ENCODE measurements at places on chromosomes 16 and 17.

- DNase-seq: no peak
These were observed 1.1 kb upstream of the FASN start for GRCh38 chr17:82098939-82099763.

GRCh38 chr17:68460715-68461114, 3.4 kb upstream of the WIPI1 start:
- DNase-seq: no peak

DNA sequence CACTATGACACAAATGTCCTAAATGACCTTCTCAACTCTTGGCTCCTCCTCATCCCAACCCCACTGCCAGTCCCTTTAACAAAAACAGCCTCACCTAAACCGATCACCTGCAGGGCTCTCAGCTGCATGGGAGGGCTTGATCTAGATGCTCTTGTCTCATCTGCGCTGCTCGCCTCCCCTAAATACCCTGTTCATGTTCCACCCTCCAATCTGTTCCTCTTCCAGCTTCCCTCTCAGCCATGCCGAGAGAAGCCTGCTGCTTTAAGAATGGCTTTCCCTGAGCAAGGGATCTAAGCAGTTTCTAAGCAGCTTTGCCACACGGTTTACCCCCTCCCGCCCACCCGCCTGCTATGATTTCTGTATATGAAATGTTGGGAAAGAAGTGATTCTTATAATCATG, 23.7 kb downstream of the PIPOX start:
- no peak for DNase-seq

DNA sequence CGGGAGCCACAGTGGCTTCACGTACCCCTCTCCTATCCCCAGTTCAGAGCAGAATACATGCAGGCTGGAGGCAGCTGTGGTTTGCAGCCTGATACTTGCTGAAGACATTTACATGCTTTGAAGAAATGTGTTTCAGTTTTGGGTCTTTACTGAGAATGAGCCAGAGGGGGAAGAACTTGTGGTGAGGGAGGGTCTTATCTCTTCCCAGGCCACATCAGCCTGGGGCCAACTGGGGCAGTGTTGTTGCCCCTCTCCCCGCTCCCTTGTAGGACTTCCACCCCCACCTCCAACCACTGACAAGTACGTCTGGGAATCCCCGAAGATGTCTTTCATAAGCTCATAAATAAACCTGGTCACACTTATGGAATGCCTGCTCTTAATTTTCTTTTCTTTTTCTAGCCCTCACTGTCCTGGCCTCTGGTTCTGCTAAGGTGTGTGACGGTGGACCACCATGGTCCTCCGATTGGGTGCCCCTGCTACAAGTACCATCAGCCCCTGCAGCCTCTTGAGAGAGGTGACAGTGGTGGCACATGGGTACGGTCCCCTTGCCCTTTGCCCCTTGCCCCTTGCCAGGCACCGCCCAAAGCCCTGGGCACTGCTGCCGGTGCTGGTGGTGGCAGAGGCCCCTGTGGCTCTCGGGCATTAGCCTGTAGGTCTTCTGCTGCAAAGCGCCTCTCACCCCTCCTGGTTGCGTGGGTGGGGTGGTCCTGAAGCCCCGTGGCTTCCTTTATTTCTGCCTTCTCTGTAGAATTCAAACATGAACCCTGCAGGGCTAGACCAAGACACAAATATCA, 144.8 kb upstream of the RPH3AL start:
- DNase-seq: no peak

GRCh38 chr17:27647765-27648164, 16.8 kb downstream of the LGALS9 start:
- no peak for DNase-seq

- DNase-seq: no peak
These were observed 9.8 kb upstream of the TNRC6C start for GRCh38 chr17:77948690-77949114.

DNA sequence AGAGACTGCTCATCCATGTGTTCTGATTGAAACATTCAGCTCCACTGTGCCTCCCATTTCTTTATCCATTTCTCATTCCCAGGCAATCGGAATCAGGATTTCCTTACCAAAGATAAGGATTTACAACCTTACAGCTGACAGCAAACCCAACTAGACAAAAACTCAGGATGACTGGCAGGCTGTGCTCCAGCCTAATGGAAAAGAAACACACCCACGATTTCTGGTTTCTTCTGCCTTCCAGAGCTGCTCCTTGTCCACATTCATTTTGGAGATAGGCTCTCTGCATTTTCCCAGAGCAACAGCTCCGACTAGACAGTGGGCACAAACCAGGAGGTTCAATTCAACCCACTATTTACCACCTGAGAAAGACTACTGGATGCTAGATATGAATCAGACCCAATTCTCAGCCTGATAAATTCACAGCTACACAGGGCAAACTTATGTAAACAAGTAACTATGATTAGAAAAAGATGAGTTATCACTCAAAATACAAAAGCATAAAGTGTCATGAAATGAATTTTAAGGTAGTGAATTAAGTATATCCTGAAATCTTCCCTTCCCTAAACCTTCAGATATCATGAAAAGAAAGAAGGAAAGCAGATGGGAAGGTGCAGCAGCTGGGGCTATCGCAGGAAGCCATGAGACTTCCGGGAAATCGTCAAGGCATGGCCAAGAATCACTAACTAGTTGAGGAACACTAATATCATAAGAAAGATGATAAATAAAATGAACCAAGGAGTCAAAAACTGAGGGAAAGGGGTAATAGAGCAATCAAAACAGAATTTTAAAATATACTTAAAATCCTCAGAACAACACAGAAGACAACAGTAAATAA, 44.8 kb upstream of the CLEC18B start:
- DNase-seq: no peak

DNA sequence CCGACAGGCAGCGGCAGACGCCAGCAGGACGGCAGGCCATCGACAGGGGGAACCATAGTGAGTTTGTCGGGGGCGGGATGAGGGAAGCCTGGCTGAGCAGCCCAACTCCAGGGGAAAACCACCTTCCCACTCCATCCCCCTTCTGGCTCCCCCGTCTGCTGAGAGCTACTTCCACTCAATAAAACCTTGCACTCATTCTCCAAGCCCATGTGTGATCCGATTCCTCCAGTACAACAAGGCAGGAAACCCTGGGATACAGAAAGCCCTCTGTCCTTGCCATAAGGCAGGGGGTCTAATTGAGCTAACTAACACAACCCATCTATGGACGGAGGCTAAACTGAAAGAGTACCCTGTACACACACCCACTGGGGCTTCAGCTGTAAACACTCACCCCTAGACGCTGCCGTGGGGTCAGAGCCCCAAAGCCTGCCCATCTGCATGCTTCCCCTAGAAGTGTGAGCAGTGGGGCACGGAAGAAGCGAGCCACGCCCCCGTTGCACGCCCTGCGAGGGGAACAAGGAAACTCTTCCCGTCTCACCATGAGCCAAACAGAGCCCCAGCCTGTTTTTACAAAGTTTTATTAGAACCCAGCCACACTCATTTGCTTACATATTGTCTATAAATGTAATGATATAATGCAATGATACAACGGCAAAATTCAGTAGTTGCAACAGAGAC, 4.1 kb downstream of the KRTAP29-1 start:
- DNase-seq: no peak

GRCh38 chr17:4788807-4789700, at the start of gene GLTPD2:
TSS of gene GLTPD2 (plus strand) at chr17:4788964. CDS start at chr17:4789012, 48 bp downstream.
- no peak for DNase-seq

DNA sequence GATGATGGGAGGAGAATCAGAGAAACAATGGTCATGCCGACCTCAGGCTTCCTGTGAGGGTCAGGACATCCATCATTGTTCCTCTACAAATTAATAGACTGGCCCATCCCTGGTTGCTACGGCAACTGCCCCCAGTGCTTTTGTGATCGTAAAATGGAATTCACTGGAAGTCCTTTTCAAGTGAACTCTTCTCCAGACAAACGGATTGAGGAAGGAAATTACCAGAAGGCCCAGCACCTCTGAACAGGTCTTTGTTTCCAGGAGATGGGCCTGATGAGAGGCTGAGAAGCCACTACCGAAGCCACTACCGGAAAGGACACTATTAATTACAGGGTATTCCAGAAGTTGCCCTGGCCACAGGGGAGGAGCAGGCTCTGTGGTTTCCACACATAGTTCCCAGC, 126.0 kb downstream of the MGAT5B start:
- DNase-seq: no peak

GRCh38 chr17:49875685-49876084, 27.8 kb upstream of the TAC4 start:
- no peak for DNase-seq

DNA sequence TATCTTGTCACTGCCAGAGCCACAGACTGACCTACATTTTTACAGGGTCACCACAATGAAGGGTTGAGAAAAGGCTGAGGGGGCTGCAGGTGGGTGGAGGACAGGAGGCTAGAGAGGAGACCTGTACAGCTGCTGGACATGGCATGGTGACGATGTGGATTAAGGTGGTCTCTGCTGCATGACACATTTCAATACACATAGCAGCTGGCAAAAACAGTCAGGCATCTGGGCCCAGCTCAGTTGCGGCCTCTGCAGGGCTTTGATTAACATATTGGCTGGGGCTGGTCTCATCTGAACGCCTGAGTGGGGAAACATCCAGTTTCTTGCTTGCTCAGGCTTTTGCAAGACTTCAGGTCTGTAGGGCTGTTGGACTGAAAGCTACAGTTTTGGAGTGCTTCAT, 265.4 kb upstream of the FOXF1 start:
- DNase-seq: no peak

- peak; percentile 28 for DNase-seq
These were observed 4.0 kb downstream of the HIC1 start for GRCh38 chr17:2058586-2059546.

GRCh38 chr17:77002103-77003045, 134.2 kb downstream of the MGAT5B start:
- no peak for DNase-seq

GRCh38 chr17:46884552-46884951, 33.2 kb downstream of the WNT9B start:
- no peak for DNase-seq

DNA sequence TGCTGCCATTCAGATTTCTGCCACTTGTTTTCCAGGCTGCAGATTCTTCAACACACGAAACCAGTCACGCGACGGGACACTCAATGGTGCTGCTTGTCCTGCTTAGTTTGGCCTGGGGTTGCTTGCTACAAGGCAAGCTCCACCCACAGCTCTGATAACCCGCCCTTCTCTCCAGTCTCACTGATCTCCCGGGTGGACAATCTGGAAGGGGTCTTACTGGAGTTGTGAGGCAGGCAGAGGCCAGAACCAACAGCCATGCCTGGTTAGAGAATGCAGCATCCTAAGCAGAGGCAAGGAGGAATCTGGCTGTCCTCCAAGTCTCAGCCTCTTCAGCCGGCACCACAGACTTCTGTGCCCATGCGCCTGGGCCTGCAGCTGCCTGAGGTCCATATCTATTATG, 119.1 kb downstream of the KCNJ12 start:
- DNase-seq: no peak

- no peak for DNase-seq
These were observed 37.9 kb upstream of the CHMP6 start for GRCh38 chr17:80953471-80954315.

- no peak for DNase-seq
These were observed 55.0 kb downstream of the SALL1 start for GRCh38 chr16:51095890-51096626.

DNA sequence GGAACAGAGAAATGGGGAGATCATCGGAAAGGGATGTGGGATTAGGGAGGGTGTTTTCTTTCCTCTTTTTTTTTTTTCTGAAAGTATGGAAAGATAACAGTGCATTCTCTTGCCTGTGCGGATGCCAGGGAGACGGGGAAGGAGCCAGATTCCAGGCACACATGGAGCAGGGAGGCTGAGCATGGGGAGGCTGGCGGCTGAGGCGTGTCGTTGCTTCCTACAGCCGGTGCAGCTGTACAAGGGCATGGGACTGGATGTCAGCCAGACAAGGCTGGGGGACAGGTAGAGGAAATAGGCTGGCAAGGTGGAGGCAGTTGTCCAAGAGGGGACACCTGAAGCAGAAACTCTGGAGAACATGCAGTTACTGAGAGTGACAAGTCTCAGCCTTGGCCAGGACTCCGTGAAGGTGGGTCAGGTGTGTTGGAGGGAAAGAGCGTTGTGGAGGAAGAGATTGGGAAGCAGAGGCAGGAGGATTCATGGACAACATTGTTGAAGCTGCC, 16.6 kb upstream of the ADORA2B start:
- no peak for DNase-seq

GRCh38 chr17:78474614-78475146, 96.2 kb downstream of the PGS1 start:
- DNase-seq: no peak

DNA sequence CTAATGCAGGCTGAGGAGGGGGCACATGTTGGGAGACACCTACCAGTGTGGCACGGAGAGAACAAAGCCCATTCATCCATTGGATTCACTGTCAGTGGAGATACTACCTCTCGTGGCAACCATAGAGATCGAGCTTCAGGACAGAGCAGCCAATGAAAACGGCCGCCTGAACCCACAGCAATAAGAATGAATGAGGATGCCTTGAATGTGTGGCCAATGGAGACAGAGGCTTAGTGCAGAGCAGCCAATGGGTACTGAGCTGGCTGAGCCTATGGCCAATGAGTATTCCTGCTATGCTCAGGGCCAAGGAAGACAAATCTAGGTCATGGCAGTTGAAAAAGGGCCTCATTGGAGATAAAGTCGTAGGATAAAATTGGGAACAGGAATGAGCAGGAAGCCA, 10.9 kb downstream of the ARHGEF15 start:
- no peak for DNase-seq

DNA sequence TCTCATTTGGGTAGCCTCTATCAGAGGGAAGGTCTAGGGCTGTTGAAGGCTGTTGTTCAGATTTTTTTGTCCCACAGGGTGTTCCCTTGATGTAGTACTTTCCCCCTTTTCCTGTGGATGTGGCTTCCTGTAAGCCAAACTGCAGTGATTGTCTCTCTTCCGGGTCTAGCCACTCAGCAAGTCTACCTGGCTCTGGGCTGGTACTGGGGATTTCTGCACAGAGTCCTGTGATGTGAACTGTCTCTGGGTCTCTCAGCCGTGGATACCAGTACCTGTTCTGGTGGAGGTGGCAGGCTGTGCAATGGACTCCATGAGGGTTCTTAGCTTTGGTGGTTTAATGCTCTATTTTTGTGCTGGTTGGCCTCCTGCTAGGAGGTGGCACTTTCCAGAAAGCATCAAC, 23.3 kb upstream of the CCR7 start:
- DNase-seq: no peak

DNA sequence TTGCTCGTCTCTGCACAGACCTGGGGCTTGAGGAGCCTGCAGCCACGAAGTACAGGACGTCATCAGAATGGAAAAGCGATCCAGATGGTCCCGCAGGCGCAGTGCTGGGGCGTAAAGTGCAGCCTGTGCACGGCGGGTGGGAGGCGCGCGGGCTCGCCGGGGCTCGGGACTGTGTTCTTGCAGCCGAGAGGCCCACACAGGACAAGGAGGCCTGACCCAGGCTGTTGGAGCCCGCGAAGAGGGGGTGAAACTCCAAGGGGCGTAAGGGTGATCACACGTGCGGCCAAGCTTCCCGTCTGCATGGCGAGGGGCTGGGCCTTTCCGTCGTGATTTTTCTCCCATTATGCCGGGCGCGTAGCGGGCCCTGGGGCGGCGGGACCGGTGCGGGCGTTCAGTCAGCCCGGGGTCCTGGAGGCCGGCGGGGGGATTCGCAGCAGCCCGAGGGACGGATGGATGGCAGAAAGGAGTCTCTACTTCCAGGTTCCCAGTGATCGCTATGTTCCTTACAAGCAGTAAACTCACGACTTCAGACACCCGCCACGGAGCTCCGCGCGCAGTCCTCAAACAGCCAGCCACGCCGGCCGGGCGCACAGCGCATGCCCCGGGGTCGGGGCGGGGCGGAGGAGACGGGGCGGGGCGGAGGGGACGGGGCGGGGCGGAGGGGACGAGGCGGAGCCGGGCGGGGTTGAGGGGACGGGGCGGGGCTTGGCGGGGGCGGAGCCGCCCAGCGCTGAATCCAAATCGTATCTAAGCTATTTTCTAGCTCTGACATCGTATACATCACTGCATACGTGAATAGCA, 141.0 kb upstream of the KCNJ18 start:
- no peak for DNase-seq

GRCh38 chr16:3457434-3458252, 14.2 kb downstream of the NAA60 start:
- peak; percentile 68 for DNase-seq
